Glutamatergic neuron (in vitro differentiated cells): ENCODE measurements at places on chromosomes 6 and 20.
A peak's percentile ranks its signal among the peaks of the same experiment; 100 is the strongest.

- DNase-seq: no peak
These were observed 301.5 kb downstream of the PRL start for GRCh38 chr6:21995318-21995717.

DNA sequence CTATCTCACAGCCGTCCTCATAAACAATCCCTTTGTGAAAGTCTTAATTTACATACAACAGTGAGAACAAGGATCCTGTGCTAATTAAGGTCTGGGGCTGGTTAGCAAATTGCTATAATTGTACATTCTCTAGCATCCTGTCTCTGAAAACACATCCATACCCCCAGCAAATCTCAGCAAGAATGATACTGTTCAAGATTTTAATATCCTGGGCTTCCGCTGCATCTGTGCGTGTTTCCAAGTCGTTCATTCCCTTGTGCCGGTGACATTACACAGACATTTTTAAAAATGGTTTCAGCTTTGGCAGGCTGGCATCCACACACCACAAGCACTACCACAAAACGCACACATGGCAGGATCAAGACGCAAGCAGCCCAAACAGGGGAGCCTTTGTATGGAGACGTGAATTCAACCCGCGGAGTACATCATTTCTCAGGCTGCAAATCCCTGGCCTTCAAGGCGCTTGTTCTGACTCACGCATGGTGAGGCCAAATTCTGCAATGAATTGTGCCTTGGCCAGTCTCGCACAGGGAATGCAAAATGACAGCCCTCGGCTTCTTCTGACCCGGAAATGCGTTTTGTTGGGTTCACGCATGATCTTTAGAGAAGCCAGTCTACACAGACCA lies 20.3 kb downstream of the ZMYND8 start:
- DNase-seq: no peak

DNA sequence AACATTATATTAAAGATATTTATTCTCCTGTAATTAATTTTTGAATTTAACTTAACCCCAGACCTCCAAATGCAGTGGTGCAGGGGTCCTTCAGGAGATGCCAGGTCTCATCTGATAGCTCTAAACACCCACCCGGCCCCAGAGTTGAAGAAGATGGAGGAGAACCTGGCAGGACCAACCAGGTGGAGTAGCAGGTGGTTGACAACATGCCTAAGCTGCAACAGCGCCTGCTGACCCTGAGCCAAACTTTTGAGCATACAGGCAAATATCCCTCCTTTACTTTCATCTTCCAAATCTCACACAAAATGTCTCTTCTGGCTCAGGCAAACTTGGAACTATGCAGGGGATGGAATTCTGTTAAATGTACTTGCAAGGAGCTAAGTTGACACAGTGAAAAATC lies 145.3 kb upstream of the TCF21 start:
- DNase-seq: no peak

- DNase-seq: no peak
These were observed 248.8 kb downstream of the DLL1 start for GRCh38 chr6:170042123-170042522.

DNA sequence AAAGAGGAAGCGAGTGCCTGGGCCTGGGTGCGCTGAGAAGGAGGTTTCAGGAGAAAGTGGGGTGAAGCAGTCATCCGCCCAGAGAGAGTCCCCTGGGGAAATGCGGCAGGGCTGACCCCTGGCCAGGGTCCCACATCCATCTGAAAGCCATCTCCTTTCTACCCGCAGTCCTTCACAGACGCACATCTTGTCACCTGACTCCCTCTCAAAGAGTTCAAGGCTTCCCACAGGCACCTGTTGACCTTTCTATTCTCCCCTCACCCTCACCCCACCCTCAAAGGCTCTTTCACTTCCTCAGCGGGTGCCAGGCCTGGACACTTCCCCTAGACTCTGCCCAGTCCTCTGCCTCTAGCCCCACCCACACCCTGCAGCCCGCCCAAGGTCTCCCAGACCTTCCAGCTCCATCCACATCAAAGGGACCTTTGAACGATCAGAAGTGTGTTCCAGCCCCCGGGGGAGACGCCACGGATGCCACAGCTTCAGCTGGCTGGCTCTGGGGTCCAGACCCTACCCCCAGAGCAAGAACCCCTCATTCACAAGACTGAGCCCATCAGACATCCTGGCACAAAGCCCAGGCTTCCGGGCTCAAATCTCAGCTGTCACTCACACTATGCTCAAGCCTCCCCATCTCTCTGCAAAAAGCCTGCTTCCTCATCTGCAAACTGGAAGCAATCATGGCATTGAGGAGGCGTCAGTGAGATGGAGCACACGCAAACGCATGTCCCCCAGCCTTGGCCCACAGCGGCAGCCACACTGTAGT lies 2.1 kb downstream of the CTSZ start:
- peak; percentile 11 for DNase-seq

DNA sequence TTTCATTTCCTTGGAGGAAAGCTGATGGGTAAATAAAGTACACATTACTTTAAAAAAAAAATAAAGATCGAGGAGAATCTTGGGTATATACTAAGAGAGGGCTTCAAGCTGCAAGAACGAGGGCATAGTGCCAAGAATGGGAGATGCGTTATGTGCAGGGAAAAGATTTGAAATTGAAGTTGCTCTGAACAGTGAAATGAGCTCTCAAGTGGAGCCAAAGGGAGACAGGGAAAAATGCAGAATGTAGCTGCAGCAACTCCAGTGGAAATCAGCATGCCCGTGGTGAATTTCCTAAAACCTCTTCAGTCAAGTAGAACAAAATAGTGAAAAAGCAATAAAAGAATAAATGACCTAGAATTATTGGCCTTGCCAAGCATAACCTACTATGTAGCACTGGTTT lies 11.4 kb upstream of the COL9A1 start:
- DNase-seq: no peak

- DNase-seq: no peak
These were observed 2.9 kb downstream of the WFDC12 start for GRCh38 chr20:45121388-45121787.

DNA sequence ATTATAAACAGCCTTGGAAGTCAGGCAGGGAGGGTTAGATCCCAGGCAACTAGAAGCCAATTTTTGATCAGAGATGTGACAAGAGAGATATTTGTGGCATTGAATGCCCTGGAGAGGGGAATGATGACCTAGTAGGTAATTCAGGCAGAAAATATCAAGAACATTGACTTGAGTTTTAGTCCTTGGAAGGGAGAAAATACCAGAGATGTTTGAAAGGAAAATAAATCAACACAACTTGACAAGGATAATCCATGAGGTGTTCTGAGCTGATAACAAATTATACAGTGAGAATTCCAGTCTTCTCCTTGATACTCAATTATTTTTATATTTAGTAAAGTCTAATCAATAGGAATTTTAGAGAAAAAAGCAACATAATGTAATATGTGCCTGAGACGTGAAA lies 10.6 kb upstream of the MARCKS start:
- no peak for DNase-seq

GRCh38 chr20:53568351-53568750 lies 25.3 kb downstream of the ZNF217 start:
- DNase-seq: no peak

GRCh38 chr6:11139051-11139960 lies 27.8 kb upstream of the ERVFRD-1 start:
- DNase-seq: no peak

GRCh38 chr20:17933121-17933520 lies 35.5 kb downstream of the SNX5 start:
- no peak for DNase-seq

GRCh38 chr6:149075616-149076354 lies 241.7 kb upstream of the TAB2 start:
- no peak for DNase-seq

GRCh38 chr20:41643504-41643938 lies 25.3 kb upstream of the CHD6 start:
- no peak for DNase-seq

GRCh38 chr20:63053432-63054102 lies 46.8 kb upstream of the BHLHE23 start:
- no peak for DNase-seq

GRCh38 chr6:113734982-113735381 lies 122.2 kb upstream of the MARCKS start:
- no peak for DNase-seq

GRCh38 chr6:163773646-163774045 lies 359.1 kb downstream of the QKI start:
- no peak for DNase-seq

DNA sequence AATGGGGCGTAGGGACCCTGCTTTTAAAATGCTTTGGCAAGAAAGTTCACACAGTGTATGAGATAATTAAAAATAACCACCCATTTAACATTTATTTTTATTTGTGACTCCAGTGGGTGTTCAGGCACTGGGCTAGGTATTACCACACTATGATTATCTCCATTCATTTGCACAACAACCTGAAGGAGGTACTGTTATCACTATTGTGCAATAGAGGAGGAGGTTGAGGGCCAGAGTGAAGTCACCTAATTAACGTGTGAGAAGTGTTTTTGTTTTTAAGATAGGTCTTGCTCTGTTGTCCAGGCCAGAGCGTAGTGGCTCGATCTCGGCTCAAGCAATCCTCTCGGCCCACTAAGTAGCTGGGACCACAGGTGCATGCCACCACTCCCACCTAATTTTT lies 29.2 kb downstream of the MAK start:
- no peak for DNase-seq

- DNase-seq: no peak
These were observed 286.5 kb upstream of the MARCKS start for GRCh38 chr6:113570641-113571040.

DNA sequence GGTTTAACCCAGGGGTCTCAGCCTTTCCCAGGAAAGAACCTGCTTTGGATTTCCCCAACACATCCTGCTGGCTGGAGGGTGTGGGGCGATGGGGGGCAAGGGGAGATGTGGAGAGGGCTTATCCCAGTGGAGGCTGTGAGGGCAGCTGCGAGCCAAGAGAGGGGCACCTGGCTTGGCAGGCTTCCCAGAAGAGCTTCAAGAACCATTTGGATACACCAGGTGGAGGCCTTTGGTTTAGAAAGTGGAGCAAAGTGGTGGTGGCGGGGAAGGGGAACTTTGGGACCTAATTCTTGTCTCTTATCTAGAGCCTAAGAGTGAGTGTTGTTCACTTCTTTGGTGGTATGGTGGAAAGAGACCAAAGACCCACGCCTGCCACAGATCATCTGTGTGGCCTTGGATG lies 12.4 kb downstream of the CD40 start:
- no peak for DNase-seq

- DNase-seq: no peak
These were observed 189.4 kb upstream of the PREP start for GRCh38 chr6:105592329-105592728.

DNA sequence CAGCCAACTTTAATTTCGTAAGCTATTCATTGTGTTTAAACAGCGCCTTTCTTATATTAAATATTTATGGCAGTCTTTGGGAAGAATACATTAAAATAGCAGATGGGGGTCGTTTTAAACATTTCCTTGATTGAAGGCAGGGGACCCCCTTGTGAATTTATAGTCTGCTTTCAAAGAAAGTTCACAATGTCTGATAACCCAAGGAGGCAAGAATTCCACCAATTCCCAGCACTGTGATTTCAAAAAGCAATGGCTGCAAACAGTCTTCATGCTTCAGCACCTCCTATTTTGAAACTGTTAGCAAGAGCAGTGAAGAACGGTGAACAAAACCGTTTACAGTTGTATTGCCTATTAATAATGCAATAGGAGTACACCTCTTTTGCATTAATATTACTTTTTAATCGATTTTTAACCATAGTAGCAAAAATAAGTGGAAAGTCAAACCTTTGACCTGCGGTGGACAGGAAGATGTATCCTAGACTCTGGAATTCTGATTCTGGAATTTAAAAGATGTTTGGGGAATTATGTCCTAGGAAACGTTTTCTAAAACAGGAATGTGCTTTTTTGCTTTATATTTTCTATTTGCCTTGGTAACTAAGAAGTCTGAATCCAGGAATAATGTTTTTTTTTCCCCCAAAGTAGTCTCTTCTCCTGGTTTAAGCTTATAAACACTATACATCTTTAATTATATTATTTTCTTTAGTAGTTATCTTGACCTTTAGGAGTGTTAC lies 393.0 kb downstream of the CDKAL1 start:
- no peak for DNase-seq

DNA sequence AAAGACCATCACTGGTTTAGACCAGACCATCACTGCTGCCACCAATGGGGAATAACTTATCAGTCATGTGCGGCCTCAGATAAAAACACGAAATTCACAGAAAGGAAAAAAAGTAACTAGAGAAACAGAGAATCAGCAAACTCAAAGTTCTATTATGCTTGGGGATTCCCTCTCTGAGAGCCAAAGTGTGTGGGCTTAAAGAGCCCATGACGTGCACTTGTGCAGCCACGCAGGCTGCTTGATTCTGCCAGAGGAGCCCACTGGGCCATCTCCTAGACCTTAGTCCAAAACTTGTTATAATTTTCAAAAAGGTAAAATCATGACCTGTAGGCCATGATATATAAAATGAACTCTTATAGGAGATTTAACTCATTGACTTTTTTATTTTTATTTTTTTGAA lies 15.2 kb downstream of the RAB44 start:
- DNase-seq: no peak

- DNase-seq: no peak
These were observed 79.5 kb upstream of the RNF217 start for GRCh38 chr6:124882579-124883393.

- no peak for DNase-seq
These were observed 57.3 kb upstream of the EDN1 start for GRCh38 chr6:12232821-12233220.

- DNase-seq: no peak
These were observed 32.9 kb downstream of the PMEPA1 start for GRCh38 chr20:57676589-57677583.

GRCh38 chr20:20782231-20782630 lies 69.8 kb upstream of the RALGAPA2 start:
- no peak for DNase-seq

DNA sequence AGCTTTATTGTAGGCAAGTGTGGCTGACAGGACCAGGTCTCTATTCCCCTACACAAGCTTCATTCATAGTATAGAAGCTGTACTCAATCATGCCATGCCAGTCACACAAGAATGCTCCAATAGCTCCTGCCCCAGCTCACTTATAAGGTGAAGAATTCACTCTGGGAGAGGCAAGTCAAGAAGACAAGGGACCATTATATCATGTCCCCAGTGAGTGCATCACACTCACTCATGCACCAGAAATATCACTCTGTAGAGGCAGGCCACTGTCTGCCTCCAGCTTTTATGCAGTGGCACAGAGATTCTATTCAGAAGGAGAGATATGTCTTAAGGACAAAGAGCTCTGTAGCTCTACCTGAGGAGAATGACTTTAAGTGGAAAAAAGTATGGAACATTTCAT lies 263.2 kb downstream of the GJA1 start:
- no peak for DNase-seq

GRCh38 chr6:135567375-135568083 lies 70.0 kb upstream of the AHI1 start:
- no peak for DNase-seq

- no peak for DNase-seq
These were observed 567.7 kb downstream of the ADGRB3 start for GRCh38 chr6:69202768-69203167.
